ENCODE measurements at places on chromosomes 13 and 19.

DNA sequence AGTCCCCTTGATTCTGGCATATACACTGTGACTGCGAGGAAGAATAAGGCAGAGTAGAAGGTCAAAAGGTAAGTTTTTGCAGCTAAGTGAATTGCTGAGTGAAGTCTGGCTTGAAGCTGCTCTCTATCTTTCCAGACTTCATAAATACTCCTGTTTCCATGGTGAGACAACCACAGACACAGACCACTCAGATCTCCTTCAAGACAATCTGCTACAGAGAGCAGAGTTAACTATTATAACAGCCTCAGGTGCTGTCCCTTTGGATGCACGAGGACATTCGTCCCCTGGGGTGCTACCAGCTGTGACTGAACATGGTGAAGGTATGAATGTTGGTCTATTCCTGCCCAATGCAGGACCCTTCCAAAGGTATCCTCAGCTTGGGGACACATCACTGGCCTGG is 104.0 kb downstream of the MYCBP2 start:
- no peak for DNase-seq

DNA sequence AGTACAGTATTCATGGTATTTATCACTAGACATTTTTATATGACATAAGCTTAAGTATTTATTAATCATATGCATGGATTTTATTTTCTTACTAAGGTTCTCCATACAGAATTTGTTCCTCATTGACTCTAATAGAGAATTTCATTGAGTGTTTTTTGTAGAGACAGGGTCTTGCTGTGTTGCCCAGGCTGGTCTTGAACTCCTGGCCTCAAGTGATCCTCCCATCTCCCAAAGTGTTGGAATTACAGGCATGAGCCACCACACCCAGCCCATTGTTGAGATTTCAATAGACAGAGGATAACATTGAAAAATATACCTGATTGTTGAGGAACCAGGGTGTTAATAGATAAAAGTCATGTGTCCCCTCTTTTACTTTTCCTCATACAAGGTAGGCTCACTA is 26.1 kb downstream of the IPO5 start:
- DNase-seq, result no peak

DNA sequence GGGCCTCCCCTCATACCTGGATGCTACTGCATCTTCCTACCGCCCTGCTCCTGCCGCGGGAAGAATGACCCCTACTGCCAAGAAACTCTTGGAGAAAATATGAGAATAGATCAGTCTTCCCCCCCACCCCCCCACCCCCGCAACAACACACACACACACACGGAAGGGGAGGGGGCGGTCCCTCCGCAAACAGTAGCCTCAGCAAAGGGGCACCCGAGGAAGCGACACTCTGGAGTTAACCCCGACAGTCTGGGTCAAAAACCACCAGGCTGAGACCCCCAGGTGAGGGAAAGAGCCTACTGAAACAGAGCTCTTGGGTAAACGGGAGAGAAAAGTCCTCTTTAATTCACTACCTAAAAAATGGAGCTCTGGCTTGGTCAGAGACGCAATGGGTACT is 1.2 kb downstream of the MED26 start:
- no peak for DNase-seq

DNA sequence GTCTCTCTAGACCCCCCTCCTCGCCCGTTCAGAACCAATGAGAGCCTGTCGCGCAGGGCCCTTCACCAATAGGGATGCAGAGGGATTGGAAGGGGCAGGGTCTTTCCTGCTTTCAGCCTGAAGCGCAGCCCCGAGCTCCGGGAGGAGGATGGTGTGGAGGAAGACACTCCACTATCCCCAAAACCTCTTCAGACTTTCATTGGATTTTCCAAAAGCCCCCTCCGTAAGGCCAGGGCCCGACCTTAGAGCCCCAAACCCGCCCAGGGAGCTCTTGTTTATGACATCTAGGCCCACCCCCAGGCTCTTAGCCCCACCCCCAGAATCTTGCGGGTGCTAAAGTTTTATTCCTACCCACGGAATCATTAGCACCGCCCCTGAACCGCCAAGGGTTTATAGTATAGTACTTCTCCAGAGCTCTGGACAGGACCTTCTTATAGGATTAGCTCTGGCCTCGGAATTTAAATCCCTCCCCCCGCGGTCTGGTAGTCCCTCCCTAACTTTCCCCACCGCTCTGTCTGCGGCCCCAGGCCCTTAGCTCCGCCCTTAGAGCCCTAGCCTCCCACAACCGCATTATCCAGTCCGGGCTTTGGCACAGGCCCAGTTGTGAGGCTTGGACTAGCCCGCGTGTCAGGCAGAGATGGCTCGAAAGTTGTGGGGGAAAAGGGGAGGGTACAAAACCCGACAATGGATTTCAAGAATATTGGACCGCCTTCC is 6.6 kb upstream of the EML2 start:
- DNase-seq, result peak; percentile 67

- DNase-seq, result no peak
These were observed 12.5 kb downstream of the GADD45B start for GRCh38 chr19:2488405-2488941.

DNA sequence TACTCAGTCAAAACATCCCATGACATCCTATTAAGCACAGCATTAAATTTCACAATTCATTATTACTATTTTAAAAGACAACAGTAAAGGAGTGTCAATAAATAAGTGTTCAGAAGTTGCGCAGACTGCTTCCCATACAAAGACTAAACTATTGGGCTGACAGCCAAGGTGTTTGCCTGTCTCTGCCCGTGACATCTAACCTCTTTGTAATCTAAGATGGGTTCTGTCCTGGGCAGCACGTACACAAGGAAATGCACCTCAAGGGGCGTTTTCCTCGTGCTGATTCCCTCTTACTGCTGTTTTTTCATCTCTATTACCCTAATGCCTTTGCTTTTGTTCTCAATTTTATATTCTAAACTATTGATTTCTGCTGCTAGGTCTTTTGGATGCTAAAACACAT is 216.3 kb downstream of the NHLRC3 start:
- DNase-seq, result peak; percentile 29

GRCh38 chr13:59437544-59438301 is 726.0 kb downstream of the DIAPH3 start:
- no peak for DNase-seq

- no peak for DNase-seq
These were observed 194.8 kb upstream of the TSC22D1 start for GRCh38 chr13:44770951-44771350.

- peak; percentile 34 for DNase-seq
These were observed 29.1 kb downstream of the VAV1 start for GRCh38 chr19:6801485-6802086.

DNA sequence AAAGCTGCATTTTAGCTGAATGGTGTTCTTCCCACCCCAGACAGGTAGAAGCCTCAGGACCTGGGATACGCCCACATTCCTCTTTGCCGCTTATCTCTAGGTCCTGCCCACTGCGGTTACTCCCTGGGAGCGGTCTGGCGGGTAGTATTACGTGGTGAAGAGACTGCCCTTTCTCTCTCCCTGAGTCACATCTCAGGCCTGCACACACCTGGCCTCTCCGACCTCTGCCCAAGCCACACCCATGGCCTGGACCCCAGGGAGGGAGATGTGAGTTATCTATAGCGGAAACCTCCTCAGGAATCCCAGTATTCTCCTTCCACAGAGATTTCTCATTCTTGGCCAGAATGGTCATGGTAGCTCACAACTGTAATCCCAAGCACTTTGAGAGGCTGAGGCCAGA is 17.3 kb downstream of the RHPN2 start:
- DNase-seq, result peak; percentile 96

DNA sequence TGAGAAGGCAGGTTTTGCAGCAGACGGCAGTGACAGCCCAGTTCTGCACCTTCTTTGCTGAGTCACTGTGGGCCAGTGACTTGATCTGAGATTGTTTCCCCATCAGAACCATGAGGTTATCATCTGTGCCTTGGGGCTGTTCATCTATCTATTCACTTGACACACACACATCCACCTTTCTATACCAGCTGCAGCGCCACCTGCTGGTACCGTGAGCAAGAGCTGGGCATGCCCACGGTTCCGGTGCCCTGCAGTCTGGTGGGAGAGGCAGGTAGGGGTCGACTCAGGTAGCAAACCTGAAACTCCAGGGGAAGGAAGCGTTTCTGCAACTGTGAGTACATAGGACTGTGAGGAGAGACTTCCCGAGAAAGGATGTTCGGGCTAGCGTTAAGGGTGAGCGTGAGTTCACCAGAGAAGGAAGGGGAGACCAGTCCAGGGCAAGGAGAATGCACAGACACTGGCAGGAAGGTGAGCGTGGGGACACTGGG is 7.5 kb upstream of the LIN7B start:
- DNase-seq, result peak; percentile 85

DNA sequence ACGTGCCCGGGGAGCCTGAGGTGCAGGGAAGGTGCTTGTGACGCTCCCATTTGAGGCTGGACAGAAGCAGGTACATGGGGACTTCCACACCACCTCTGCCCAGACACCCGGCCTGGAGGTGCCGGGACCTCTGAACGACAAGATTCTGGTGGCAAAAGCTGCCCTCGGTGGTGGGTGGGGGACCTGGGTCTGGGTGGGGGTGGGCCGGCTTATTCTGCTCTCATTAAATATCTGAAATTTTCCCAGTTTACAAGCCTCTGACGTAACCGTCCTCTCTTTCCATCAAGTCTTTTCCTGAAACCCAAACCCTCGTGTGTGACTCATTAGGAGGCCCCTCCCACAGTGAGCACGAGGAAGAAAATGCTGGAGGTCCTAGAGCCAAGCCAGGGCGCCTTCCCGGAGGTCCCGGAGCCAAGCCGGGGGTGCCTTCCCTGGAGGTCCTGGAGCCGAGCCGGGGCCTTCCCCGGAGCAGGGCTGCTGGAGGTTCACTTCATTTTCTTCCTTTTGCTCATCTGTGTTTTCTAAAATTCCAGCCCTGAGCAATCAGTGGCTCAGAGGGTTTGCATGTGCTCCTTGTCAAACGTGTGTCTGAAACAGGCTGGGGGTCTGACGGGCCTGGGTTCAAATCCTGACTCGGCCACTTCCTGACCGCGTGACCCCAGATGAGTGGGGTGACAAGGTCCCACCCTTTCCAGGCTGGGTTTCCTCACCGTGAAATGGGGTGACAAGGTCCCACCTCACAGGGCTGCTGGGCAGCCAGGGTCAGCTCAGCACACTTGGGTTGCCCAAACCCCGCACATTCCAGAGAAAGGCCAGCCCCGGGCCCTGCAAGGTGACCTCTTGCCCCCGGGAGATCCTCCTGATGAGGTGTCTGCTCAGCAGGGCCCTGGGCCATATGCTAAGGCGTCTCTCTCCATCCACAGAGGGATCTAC is 10.0 kb downstream of the CFD start:
- peak; percentile 83 for DNase-seq

GRCh38 chr13:95193509-95194230 is 107.6 kb downstream of the ABCC4 start:
- no peak for DNase-seq

DNA sequence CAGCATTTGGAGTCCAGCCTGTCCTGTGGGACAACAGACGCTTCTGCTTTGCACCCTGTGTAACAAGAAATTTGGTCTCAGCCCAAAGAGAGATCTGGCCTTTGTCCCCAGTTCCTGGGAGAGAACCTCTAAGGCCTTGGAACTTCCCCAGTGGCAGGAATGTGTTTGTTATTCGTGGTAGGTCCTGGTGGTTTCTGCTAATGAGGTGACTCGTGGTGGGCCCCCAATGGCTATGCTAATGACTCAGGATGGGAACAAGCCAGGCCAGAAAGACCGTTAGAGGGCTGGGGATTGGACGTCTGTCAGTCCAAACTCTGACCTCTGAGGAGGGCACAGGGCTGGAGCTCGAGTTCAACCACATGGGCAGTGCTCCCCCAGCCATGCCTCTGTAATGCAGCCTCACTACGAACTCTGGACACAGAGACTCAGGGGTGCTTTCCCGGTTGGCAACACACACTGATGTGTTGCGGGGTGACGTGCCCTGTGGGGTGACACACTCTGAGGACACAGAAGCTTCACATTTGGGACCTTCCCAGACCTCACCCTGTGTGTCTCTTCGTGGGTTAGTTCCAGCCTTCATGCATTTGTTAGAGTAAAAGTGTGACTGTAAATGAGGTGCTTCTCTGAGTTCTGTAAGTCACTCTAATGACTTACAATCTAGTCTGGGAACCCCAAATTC is 38.9 kb downstream of the TEX29 start:
- DNase-seq, result no peak

DNA sequence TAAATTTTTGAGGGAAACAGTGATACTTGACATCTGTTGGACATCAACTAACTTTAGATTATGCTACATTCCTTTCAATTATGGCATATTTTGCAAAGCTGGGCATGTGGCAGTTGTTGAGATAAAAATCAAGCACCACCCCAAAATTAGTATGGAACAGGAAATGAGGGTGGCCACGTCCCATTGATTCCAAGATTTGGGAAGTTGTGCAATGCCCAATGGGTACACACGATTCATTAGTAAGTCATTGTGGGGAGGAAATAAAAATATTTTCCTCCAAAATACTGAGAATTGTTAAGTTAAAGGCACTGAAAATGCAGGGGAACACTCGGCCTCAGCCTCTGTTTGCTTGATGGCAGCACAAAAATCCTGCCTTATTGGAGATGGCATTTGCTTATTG is 7.6 kb downstream of the ERICH6B start:
- DNase-seq, result no peak

- peak; percentile 63 for DNase-seq
These were observed 613.9 kb downstream of the TBC1D4 start for GRCh38 chr13:74868049-74868448.

DNA sequence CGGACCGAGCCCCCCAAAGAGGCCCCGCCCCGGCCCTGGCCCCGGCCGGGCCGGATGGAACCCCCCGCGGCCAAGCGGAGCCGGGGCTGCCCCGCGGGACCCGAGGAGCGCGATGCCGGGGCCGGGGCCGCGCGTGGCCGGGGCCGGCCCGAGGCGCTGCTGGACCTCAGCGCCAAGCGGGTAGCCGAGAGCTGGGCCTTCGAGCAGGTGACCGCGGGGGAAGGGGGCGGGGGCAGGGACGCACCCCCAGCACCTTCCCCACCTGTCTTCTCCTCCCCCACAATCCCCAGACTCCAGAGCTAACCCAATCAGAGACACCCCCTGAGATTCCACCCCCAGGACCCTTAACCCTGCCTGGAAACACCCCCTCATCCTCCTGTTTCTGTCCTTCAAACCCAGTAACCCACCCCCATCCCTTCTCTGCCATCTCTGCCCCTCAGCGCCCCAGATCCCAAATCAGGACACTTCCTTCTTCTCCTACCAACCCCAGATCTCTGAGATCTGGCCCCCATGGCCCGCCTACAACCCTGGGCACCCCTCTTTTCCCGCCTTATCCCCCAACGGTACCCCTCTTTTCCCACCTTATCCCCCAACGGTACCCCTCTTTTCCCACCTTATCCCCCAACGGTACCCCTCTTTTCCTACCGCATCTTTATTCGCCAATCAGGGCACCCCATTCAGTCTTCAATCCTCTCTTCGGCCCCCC is 505 bp downstream of the ZSWIM4 start:
- peak; percentile 41 for DNase-seq

Measured in epithelial cell of esophagus (primary cell).